ENCODE measurements at places on chromosomes 11 and 22. TPM values are rescaled to one million over a fixed set of nuclear protein-coding genes. Genes with fewer than 3 reads are reported as not detected.

DNA sequence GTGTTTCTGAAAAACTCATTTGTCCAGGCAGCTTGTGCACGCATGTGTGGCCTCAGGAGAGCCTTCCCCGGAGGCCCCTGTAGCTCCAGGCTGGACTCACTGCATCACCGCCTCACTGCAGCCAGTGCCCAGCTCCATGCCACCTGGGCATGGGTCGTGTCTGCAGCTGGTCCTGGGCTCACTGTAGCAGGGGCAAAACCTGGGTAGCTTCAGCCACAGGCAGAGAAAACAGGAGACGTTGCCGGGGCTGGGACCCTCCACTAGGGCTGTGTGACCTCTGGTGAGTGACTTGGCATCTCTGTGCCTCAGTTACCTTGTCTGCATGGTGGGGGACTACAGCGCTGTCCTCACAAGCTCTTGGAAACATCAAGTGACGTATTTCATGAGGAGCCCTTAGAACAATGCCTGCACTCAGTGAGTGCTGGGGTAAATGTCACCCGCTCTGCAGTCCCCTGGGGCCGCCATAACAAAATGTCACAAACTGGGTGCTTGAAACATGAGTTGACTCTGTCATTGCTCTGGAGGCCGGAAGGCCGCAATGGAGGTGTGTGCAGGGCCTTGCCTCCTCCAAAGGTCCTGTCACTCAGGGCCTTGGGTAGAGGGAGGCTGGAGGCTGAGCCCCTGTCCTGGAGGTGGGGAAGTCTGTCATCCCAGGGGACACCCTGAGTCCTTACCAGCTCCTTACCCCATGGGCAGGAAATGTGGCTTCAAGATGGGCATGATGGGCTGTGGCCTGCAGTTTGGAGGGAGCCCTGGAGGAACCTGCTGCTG is 488.7 kb downstream of the TBC1D22A start:
- no peak for DNase-seq

GRCh38 chr11:57527056-57527631 is 3.4 kb downstream of the TIMM10 start:
- peak; percentile 53 for DNase-seq

GRCh38 chr11:120524536-120525085 is 13.1 kb downstream of the GRIK4 start:
- no peak for DNase-seq

DNA sequence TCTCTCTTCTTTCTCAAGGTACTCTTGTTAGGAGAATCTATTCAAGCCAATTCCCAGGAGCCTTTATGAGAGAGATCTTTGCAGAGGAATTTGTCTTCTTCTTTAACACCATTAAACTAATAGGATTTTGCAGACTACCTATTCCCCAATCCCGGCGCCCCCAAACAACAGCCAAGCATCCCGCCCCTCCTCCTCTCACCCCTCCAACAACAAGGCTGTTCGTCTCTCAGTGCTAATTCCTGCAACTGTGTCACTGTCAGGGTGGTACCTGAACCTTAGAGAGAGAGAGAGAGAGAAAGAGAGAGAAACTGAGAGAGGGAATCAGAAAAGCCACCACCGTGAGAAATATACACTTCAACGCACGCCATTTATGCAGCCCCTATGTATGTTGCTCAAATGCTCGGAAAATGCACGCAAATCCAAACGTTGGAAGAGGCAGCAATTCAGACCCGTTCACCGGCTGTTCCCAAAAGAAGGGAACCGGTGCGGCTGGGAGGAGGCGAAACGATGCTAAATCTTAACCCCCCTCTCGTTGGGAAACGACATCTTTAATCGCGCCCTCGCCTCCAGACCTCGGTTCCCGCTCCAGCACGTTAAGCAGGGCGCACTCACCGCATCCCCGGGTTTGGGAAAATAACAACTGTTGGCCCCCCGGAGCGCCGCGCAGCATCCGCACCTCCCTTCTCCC is 961 bp downstream of the KCNA4 start:
- no peak for DNase-seq

DNA sequence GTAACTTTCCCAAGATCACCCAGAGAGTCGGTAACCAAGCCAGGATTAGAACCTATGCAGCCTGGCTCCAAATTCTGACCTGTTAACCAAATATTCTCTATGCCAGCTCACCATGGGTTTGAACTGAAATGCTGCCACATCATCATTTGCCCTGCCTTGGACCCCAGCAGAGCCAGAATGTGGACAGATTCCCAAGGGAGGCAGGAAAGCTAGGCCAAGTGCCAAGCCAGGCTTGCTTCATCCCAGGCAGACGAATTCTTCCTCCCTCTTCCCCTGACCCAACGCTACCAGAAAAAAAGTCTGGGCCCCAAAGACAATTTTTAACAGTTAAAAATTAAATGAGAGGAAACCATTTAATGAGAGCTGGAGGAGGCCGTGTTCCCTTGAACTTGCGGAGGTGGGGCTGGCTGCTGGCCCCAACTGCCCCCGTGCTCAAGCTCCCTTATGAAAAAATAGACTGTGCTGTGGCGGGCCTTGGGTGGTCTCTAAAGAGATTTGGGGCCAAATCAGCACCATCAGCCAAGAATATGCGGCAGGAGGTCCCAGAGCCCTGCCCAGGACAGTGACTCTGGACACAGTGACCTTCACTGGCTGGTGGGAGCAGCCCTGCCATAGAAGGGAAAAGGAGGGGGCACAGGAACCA is 184.1 kb upstream of the SYT13 start:
- DNase-seq = peak; percentile 28

- DNase-seq = no peak
These were observed 325.4 kb upstream of the CCDC90B start for GRCh38 chr11:83611600-83611999.

- DNase-seq = no peak
These were observed 8.6 kb downstream of the SLC25A1 start for GRCh38 chr22:19169947-19170318.

- no peak for DNase-seq
These were observed 78.6 kb upstream of the TP53AIP1 start for GRCh38 chr11:129021295-129021694.

GRCh38 chr11:14420223-14420622 is 61.2 kb upstream of the RRAS2 start:
- DNase-seq = no peak

DNA sequence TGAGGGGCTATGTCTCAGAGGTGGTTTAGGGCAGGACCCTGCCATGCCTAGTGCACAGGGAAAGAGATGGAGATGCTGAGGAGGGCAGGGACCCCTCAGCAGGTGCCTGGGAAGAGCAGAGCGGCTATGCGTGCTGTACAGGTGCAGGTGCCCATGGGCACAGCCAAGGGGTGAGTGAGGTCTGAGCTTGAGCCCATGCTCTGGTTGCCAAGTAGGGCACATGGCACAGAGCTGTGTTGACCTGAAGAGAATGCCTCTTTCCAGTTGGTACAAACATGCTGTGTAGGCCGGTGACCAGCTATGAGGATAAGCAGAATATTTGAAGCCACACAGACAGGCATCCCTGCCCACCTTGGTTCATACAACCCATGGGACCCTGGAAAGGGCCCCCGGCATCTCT is 65.8 kb upstream of the NECTIN1 start:
- DNase-seq = no peak

- no peak for DNase-seq
These were observed 18.4 kb downstream of the TBX1 start for GRCh38 chr22:19779011-19779421.

GRCh38 chr11:83063073-83063754 is 8.5 kb downstream of the RAB30 start:
- DNase-seq = peak; percentile 69

DNA sequence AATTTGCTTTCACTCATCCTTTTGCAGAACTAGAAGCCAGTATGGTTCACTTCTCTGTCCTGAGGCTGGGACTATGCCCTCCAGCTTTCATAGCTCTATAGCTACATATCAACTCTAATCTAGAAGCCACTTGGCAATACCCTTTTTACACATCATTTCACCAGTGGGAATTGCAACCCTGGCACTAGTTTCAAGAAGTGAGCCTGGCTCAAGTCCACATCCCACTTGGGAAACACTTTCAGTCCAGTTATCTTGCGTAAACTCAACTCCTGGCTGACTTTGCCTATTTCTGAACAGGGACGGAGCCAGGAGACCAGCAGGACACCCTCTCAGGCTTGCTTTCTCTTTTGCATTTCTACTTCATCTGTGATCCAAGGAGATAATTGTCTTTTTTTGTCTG is 19.9 kb upstream of the FAT3 start:
- no peak for DNase-seq

- DNase-seq = no peak
These were observed 21.6 kb downstream of the OR51E1 start for GRCh38 chr11:4665424-4665823.

GRCh38 chr22:23250056-23250784 is 69.9 kb downstream of the BCR start:
- no peak for DNase-seq

DNA sequence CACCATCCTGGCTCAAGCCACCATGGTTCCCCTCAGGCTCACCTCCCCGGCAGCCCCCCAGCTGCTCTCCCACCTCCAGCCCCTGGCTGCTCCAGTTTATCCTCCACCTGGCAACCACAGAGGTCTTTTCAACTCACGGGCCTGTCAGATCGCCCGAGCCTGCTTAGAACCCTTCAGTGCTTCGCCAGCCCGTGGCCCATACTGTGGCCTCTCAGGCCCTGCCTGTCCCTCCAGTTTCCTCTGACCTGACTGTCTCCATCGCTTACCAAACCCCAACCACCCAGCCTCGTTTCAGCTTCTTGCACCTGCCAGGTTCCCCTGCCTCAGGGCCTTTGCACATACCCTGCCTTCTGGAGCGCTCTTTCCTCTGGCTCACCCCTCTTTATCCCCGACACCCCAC is 6.9 kb downstream of the KCNC1 start:
- DNase-seq = no peak

The ANO3 gene
- total RNA-seq = 0.34 TPM

The ACTN3 gene
- total RNA-seq = not detected

The IRAG1 gene
- 27.5 TPM for total RNA-seq

The CEP126 gene
- total RNA-seq = 0.86 TPM

The OR56B4 gene
- total RNA-seq = not detected

The MRGPRE gene
- not detected for total RNA-seq

The OR10D3 gene
- not detected for total RNA-seq
